Central memory CD4-positive, alpha-beta T cell (primary cell): ENCODE measurements at places on chromosomes 3 and 15.
A peak's percentile ranks its signal among the peaks of the same experiment; 100 is the strongest.

DNA sequence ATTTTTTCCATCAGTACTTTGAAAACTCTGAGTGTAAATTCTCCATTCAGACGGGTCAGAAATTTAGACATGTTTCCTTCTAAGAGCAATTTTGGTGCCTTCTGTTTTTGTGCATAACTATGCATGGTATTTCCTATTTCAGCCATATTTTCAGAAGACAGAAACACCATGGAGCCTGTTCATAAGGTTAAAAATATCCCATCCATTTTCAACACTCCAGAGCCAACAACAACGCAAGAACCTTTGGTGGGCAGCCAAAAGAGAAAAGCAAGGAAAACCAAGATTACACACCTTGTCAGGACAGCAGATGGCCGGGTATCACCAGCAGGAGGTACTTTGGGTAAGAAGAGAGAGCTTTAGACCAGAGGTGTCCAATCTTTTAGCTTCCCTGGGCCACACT is 275.6 kb downstream of the BBX start:
- DNase-seq: no peak

- peak; percentile 66 for DNase-seq
Observed at GRCh38 chr15:51731549-51732267, 5.7 kb downstream of the LYSMD2 start.

- DNase-seq: no peak
Observed at GRCh38 chr3:46537779-46538178, 28.3 kb downstream of the LRRC2 start.

- no peak for DNase-seq
Observed at GRCh38 chr15:68391121-68391520, 40.8 kb downstream of the ITGA11 start.

- no peak for DNase-seq
Observed at GRCh38 chr15:56608993-56609392, 124.3 kb downstream of the ZNF280D start.

- peak; percentile 35 for DNase-seq
Observed at GRCh38 chr3:194135806-194136518, at the start of gene HES1. TSS of gene HES1 (plus strand) at chr3:194136148. CDS start at chr3:194136381, 233 bp downstream.

DNA sequence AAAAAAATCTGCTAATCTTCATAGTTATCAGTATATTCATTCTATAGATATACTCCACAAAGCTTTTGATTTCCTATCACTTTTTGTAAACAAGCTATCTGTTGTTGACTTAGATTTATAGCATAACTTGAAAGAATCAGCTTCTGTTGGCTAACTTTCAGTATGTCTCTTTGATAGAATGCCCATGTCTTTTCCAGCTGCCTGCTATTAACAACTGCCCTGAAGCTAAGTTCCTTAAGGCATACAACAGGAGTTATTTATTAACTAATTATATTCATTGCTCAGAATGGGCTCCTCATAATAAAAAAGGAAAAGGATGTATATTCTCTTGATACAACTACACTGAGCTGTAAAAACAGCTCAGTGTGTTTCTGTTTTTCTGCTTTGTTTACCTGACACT is 293.9 kb downstream of the TUSC7 start:
- no peak for DNase-seq

DNA sequence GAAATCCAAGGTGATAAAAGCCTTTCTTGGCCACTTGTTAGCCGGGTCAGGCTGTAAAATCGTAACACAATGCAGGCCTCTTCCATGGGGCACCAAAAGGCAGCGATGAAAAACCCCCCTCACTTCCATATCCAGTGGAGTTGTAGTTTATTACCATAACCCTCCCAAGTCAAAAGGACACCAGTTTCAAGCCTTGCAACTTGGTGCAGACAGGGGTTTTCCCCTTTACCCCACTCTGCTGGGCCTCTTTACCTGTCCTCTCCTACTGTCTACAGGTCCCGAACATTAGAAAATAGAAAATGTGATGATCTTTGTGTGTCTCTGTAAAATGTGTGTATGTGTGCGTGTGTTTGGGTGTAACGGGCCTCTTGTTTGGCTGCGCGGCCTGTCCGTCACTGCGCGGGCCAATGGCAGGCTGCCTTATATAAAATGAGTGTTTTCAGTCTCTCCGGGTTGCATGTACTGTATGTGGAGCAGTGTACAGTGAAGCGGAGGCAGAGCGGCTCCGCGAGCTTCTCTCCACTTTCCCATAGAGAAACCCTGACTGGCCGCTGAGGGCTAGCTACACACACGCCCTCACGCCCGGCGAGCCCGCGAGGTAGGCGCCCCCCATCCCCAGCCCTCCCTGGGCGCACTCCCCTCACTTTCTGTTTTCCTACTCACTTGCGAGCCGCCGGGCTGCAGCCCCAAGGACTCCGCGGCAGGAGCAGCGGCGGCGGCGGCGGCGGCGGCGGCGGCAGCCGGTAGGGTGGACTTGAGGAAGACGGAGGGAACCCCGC is at the start of gene BBX:
TSS of gene BBX (plus strand) at position 453 of the 779 bp plus-strand sequence. CDS start 187,499 bp downstream, outside the sequence.
- peak; percentile 95 for DNase-seq

DNA sequence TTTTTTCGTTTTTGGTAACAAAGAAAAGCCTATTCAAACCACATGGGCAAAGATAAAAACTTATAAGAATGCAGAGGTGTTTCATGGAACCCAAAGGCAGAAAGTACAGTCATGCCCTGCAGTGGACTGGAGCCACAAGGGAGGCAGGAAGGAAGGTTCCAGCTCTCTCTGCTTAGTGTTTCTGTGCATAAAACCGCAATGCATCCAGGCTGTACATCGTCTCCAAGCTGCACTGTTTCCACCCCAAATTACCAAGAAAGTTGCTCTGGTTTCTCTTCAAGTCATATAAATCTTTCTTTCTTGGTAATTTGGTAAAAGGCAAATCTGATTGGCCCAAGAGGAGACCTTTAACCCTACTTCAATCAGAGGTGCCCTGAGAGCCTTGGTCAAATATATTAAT is 15.8 kb downstream of the TRAT1 start:
- DNase-seq: peak; percentile 18

- no peak for DNase-seq
Observed at GRCh38 chr3:170555329-170555728, 30.5 kb downstream of the SLC7A14 start.

- no peak for DNase-seq
Observed at GRCh38 chr15:34709866-34710265, 44.9 kb downstream of the GJD2 start.

DNA sequence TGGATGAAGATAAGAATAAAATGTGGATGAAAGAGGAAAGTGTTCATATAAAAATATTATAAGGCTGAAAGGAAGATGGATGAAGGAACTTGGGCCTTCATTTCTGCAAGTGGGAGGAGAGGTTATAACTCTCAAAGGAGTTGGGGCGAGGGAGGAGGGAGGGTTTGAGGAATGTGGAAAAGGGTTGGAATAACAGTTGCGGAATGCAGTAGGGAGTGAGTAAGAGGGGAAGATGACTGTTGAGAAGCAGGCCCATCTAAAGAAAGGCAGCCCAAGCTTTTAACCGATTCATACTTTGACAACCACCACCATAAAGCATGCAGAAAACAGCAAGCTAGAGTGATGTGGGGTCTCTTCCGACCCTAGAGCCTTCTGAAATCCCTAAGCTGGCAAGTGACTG is 8.3 kb upstream of the TM4SF4 start:
- DNase-seq: no peak

GRCh38 chr3:69012100-69012799 is 1.2 kb downstream of the EOGT start:
- DNase-seq: no peak

GRCh38 chr3:133300102-133300501 is 99.8 kb upstream of the BFSP2 start:
- DNase-seq: no peak

DNA sequence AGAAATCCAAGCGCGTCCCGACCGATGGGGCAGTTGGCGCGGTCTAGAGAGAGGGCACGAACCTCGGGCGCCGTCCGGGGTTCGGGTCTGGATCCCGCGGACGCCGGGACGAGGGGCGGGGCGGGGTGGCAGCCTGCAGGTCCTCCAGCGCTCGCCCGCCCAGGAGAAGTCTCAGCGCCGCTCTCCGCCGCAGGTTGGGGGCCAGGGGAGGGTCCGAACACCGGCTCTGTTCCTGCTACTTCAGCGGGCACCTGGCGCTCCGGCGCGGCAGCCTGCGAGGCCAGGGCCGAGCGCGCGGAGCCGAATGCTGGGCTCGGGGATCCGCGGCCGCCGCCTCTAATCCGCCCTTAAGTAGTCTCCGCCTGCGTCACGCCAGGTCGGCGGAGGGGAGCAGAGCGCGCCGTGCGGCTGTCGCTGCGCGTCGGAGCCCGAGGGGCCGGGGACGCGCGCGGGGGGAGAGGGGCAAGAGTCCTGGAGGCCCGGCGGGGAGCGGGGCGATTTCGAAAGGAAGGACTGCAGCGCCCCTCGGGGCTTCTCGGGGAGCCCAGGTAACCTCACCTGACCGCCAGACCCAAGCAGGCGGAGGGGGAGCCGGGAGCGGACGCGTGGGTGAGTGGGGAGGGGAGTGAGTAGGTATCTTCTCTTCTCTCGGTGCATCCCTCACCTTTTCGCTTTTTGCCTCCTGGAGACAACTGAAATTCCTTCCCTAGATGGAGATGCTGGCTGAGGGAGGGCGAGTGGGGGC is at the start of gene GJD2:
TSS of gene GJD2 (minus strand) at position 325 of the 745 bp plus-strand sequence. CDS start 510 bp downstream, outside the sequence.
- no peak for DNase-seq

DNA sequence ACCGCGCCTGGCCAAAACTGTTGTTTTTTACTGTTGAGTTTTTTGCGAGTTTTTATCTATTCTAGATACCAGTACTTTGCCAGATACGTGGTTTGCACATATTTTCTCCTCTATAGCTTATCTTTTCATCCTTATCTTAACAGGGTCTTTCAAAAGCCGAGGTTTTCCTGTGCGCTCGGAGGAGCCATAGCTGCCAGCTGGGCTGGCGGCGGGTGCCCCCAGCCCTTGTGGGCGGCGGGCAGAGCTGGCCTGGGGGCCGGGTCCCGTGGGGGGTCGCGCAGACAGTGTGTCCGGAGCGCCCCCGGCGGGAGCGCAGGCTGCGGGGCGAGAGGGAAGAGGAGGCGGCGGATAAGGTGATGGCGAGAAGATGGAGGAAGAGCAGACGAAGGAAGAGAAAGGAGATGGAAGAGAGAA is 11.1 kb upstream of the EIF4A2 start:
- DNase-seq: peak; percentile 5

DNA sequence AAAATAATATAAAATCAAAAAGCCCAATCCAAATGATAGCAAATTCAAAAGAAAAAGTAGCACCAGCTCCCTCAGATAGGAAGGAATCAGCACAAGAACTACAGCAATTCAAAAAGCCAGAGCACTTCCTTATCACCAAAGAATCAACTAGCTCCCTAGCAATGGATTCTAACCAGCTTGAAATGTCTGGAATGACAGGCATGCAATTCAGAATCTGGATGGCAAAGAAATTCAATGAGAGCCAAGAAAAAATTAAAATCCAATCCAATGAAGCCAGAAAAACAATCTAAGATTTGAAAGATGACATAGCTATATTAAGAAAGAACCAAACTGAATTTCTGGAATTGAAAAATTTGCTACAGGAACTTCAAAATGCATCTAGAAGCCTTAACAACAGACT is 1334.4 kb upstream of the ALCAM start:
- DNase-seq: no peak

GRCh38 chr15:51424780-51425179 is 83.3 kb downstream of the GLDN start:
- DNase-seq: no peak

GRCh38 chr15:69853544-69853951 is 244.2 kb downstream of the TLE3 start:
- DNase-seq: no peak

- DNase-seq: no peak
Observed at GRCh38 chr3:128577711-128578110, 72.9 kb downstream of the RPN1 start.

GRCh38 chr3:37800022-37800551 is 61.6 kb upstream of the CTDSPL start:
- DNase-seq: no peak

- no peak for DNase-seq
Observed at GRCh38 chr15:48059791-48060190, 61.0 kb upstream of the SLC24A5 start.

GRCh38 chr15:65106011-65106590 is 8.9 kb downstream of the UBAP1L start:
- DNase-seq: no peak

DNA sequence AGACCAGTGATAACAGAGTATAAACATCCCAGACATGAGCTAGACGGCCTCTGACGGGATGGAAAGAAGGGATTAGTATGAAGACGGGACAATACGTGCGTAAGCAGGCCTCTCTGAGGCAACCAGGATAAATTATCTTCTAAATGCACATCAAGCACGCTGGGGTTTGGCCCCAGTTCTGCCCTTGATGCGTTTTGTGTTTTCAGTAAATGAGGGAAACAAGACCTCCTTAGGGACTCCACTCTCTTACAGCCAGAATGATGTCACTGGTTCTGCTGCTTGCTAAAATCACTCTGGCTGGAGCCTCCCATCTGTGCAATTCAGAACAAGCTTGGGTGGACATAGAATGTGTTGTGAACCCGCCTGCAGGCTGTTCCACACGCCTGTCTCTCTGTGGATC is 156.0 kb upstream of the MCTP2 start:
- DNase-seq: no peak

GRCh38 chr3:168801794-168802193 is 706.1 kb upstream of the GOLIM4 start:
- DNase-seq: no peak

DNA sequence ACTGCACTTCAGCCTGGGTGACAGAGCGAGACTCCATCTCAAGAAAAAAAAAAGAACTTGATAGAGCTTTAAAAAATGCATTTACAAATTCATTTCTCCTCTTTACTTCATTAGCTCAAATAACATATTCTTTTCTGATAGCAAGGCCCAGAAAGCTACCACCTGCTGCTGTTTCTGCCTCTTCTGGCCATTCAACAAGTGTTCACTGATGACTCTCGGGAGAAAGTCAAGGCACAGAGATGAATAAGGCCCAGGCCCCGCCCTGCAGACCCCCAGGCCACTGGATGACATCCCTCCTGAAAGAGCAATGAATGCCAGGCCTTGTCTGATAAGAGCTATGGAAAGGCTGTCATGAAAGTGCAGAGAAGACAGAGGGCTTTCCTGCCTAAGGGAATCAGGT is 13.6 kb upstream of the TSEN2 start:
- DNase-seq: no peak

DNA sequence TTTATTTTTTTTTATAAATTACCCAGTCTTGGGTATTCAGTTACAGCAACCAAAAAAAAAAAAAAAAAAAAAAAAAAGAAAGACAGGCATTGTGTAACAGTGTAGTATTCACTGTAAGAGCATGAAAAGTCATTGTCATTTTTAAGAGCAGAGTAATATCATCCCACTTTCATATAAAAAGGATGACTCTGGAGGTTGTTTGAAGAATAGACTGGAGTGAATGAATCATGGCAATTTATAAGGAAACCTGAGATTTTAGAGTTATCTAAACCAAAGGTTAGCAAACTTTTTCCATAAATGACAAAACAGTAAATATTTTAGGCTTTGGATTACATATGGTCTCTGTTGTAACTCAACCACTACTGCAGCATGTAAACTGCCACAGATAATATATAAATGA is 794.9 kb downstream of the NTRK3 start:
- DNase-seq: no peak
